ENCODE measurements at places on chromosomes 6 and 20.

- no peak for DNase-seq
These were observed 26.3 kb upstream of the TFB1M start for GRCh38 chr6:155340464-155341129.

DNA sequence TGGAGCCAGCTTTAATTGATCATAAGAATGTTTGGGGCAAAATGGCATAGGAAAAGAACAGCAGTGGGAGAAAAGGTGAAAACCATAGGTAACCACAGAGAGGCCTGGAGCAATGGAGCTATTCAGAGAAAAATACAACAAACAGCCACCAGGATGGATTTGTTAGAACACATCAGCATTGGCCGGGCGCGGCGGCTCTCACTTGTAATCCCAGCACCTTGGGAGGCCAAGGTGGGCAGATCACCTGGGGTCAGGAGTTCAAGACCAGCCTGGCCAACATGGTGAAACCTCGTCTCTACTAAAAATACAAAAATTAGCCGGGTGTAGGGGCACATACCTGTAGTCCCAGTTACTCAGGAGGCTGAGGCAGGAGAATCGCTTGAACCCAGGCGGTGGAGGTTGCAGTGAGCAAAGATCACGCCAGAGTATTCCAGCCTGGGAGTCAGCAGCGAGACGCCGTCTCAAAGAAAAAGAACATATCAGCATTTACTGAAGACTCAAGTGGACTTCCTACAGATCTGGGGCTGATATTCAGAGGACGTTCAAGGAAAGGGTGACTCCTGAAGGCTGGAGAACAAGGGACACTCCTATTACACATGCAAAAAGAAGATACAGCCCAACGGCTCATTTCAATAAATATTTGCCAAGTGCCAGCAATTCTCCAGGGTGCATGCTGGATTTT, 20.2 kb downstream of the SNHG17 start:
- no peak for DNase-seq

DNA sequence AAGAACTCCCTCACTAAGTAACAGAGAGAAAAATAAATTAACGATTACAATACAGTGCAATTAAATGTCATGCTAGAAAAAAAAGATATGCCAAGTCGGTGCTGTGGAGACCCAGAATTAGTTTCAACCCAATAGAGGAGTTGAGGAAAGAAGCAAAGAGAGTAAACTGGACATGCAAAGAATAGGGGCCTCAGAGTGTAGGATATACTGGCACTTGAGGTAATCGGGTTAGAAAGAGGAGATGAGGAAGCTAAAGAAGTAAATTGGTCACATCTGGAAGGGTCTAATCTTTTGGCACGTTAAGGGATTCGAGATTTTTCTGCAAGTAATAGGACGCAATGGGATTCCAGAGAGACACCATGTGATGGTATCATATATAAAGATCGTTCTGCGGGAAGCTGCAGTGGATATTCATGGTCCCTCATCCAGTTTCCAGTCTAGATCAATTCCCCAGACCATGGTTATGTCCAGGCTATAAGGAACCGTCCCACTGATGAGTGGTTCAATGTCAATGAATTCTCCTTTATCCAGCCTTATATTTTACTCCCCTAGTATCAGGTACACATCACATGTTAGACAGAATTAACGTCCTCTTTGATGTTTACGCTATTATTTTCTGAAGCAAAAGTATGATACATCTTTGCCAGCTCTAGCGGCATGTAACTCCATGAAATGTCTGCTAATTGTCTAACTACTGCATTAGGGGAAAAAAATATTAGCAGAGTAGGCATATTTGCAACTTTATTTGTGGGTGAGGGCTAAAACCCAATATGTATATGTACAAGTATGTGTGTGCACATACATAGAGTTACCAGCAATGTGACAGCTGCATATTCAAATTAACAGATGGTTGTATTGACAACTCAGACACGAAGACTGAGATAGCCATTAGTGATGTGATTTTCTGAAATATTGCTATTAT, 1.1 kb upstream of the TBC1D32 start:
- no peak for DNase-seq

GRCh38 chr6:137119196-137120104, 54.0 kb downstream of the IL22RA2 start:
- DNase-seq: no peak

DNA sequence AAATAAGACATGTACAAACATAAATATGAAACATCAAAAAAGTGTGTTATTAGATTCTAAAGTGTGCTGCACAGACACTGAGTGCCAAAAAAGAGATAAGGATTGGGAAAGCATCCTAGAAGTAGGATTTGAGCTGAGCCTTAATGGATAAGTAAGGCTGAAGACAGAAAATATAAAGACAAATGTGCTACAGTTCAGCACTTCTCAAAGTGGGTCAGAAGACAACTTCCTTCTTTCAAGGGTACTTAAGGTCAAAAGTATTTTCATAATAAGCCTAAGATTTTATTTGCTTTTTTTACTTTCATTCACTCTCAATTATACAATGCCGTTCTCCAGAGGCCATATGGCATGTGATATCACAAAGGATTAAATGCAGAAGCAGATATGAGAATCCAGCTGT, 16.8 kb downstream of the USP45 start:
- DNase-seq: no peak

All from NCI-H2029 treated with DMSO at 0.1 percent for 48 hours (cell line).